Caco-2 (cell line): ENCODE measurements at places on chromosomes 3 and 15.
A peak's percentile ranks its signal among the peaks of the same experiment; 100 is the strongest.

DNA sequence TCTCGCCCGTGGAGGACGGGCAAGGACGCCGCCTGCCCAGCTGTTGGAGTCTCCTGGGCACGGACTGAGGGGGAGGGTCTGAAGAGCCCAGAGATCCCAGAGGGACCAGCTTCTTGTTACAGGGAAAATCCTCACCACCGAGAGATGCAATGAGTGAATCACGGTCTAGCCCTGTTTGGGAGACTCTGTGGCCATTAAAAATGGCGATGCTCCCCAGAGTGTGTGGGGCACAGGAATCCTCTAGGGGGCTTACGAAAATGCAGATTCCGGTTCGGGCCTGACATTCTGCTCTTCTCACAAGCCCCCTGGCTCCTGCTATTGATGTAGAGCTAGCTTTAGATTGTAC, 35.5 kb upstream of the EPHB3 start:
- no peak for DNase-seq

GRCh38 chr3:42514876-42515275, 12.4 kb downstream of the VIPR1 start:
- no peak for DNase-seq

DNA sequence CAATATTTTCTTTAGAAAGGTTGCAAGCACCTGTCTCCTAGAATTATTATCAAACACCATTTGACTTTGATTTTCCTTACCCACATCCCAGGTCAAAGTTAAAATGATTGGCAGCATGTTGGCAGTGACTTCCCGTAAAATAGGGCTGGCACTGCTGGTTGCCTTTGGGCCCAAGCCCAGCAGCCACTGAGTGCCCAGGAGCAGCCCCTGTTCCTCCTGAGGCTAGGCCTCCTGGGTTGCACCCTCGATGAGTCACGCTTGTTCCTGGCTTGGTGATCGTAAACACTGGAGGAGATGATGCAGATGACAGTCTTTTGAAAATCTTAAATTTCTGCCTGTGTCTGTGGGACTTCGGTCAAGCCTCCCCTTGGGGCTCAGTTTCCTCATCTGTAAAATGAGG, 290.0 kb downstream of the TLE3 start:
- no peak for DNase-seq

GRCh38 chr15:52006702-52007340, 12.2 kb upstream of the MAPK6 start:
- DNase-seq = no peak

- DNase-seq = no peak
Observed at GRCh38 chr15:93037820-93038705, 50.9 kb downstream of the RGMA start.

DNA sequence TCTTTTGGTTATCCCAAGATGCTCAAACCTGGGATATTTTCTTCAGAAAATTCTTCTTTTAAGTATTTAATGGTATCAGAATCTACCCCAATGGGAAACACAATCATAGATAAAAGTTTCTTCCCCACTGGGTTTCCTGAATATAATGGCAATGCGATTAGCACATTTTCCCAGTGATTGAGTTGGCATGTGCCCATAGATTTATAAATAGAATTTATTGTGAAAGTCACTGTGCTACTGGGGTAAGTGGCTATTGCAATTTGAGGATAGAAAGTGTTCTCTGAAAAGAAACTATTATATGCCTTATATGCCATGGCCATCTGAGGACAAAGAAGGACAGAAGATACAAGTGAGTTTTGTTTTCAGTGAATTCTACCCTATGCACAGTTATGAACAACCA, 99.0 kb upstream of the RBMS3 start:
- no peak for DNase-seq

GRCh38 chr15:92954578-92954977, 54.5 kb downstream of the CHD2 start:
- DNase-seq = no peak

DNA sequence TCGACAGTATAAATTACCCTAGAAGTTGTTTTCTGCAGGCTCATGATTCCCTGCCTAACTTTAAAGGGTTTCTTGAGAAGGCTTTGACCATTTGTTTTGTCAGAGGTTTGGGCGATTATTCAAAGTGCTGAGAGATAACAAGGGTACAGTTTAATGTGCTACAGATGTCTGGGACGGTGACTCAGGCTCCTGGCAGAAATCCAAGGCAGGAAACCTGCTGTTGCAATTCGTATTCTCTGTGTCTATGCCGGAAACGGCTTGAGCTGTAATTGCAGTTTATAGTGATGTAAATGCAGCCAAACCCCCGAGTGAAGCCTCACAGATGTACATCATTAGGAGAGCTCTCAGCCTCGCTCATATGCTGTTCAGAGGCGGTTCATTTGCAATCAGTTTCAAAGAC, 65.6 kb downstream of the SYNPR start:
- no peak for DNase-seq

GRCh38 chr3:126360714-126361060, 3.5 kb upstream of the KLF15 start:
- peak; percentile 19 for DNase-seq

DNA sequence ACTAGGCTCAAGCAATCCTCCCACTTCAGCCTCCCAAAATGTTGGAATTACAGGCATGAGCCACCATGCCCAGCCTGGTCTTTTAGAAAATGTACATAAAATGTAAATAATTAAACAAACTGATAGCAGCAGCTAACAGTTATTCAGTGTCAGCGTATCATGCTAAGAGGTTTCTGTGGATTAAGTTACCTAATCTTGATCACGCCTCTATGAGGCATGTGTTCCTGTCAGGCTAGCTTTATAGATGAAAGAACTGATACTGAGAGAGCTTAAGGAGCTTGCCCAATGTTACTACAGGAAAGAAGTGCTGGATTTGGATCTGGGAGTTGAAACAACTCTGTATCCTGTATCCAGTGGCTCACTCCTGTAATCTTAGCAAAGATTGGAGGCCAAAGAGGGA, 11.2 kb upstream of the MST1R start:
- no peak for DNase-seq

DNA sequence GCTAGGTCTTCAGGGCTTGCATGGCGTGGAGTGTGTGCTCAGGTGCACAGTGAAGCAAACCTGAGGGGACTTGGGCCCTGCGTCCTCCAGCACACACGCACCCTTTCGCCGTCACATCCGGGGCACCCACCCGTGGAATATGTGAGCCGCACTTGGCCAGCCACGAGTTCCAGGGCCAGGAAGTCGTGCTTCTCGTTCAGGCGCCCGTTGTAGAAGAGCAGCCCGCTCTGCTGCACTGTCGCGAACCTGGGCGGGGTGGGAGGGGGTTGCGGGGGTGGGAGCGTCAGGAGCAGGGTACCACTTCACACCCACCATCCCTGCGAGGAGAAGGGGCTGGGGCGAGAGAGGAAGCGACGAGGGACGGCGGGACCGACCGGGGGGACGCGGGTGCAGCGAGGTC, 7.1 kb downstream of the CELSR3 start:
- no peak for DNase-seq

DNA sequence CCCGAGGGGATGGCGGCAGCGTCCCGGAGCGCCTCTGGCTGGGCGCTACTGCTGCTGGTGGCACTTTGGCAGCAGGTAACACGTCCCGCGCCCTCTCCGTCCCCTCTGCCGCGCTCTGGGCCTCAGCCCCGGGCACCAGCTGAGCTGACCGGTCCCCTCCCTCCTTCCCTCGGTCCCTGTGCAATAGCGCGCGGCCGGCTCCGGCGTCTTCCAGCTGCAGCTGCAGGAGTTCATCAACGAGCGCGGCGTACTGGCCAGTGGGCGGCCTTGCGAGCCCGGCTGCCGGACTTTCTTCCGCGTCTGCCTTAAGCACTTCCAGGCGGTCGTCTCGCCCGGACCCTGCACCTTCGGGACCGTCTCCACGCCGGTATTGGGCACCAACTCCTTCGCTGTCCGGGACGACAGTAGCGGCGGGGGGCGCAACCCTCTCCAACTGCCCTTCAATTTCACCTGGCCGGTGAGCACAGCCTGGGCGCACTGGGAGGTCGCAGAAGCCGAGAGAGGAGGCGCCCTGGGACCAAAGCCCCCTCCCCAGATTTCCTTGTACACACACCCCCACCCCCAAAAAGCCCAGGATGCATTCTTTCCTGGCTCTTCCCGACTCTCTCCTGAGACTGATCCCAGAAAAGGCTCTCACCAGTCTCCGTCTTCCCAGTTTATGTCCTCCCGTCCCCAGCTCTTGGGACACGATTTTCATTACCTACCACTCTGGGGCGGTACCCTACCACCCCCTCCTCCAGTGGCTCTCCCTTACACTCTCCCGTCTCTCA, 705 bp downstream of the DLL4 start:
- DNase-seq = peak; percentile 74

DNA sequence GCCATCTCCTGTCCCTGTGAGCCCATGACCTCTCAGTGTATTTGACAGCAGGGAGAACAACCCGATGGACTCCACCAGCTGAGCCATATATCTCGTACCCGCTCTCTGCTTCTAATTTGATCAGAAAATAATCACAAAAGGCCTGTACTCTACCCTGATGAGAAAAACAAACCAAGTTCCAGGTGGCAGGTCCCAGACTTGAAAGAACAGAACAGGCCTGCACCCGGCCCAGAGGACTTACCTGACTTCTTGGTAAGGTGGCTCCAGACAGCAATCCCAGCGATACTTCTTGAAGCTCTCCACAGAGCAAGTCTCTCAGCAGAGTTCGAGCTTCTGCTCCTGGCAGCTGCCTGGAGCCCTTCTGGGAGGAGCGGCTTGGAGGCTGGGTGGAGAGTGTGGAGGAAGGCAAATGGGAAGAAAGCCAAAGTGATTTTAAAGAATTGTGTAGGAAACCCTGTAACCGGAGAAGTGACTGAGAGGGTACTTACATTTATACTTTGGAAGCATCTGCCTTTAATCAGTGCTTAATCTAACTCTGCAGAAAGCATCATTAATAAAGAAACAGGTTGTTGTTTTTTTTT, 91.6 kb downstream of the SCN11A start:
- no peak for DNase-seq

DNA sequence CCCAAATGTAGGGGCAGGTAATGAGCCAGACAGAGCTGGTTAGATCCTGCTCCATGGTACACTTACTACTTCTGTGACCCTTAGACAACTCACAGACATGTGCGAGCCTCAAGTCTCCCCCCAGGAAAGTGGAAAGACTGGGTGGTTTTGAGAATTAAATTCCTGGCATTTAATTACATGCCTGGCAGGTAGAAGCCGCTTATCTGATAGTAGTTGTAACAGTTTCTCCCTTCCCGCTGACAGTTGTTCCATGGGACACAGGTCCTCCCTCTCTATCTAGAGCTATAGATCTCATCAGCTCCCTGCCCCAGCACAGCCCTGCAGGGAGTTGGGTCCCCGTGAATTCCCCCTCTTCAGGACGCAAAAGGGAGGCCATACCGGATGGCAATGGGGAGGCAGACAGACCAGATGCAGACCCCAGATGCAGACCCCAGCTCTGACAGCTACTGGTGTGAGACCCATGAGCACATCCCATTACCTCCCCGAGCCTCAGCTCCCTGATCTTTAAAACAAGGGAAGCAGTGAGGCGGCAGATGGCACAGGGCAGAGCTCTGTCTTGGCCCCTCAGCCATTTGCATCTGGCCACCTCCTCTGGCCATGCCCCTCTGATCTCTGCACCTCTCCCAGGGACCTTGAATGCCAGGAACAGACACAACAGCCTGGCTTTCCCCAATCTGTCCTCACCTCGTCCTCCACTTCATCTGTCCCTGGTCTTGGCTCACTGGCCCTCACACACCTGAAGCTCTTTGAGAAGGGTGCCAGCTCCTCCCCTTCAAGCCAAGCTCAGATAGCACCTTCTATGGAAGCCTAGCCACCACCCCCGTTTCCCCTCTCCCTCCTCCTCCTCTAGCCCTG, 34.1 kb upstream of the NR2C2 start:
- DNase-seq = no peak

- DNase-seq = no peak
Observed at GRCh38 chr3:36678216-36679013, 85.9 kb downstream of the DCLK3 start.

DNA sequence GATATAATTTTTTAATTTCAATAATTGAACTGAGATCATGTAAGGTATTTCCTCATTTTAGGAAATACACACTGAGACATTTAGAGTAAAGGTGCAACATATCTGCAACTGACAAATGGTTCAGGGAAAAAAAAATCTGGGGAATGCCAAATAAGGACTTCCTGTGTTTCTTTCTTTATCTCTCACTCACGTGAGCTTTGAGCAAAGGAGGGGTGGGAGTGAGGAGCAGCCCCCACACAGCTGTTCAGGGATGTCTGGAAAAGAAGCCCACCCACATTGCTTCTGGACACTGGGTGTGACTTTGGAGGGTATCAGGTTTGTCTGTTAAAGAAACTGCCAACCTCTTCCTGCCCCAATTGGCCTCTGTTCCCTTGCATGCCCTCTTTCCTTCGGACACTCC, 5.6 kb upstream of the TP63 start:
- DNase-seq = no peak

DNA sequence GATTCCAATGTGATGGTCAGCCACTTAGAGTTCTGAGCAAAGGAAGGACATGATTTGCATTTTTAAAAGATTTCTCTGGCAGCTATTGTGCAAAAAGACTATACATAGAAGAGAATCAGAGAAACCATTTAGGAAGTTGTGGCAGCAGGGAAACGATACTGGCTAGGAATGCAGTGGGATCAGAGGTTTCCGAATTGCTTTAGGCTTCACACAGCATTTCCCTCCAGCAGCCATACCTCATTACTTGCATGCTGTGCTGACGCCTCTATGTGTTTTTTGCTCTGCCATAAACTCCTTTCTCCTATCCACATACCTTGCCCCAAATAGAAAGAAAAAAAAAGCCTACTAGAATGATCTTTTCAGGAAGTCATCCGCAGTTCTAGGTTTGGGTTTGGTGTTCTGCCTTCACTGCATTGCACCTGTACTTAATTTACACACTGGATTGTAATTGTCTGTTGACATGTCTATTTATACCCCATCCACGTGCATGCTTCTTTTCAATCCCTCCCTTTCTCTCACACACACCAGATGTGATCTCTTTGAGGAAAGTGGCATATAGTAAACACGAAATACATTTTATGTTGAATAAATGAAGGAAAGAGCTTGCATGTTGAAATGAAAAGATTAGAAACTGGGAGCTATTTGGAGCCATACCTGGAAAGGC, 860.3 kb upstream of the SEMA6D start:
- no peak for DNase-seq

DNA sequence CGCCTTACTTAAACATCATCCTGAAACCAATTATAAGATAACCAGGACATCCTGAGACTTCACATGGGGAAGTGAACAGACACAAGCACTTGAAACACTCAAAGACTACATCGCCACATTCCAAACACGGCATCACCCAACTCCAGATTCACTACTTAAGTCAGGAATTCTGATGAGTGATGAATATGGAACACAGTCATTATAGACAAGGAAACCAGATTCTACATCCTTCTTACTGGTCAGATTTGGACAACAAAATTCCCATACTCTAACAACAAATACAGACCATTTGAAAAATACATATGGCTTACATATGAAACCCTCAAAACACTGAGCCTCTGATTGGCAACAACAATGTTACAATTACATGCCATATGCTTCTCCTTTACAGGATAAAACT, 13.1 kb upstream of the RBSN start:
- DNase-seq = no peak
